Activated CD4-positive, alpha-beta memory T cell treated with anti-CD3 and anti-CD28 coated beads, Interleukin-2, amount 10 ng/mL, durations not matched to agents 7 days and 5 days (primary cell): ENCODE measurements at places on chromosomes 5 and 9. TPM values are rescaled to one million over a fixed set of nuclear protein-coding genes. Genes with fewer than 3 reads are reported as not detected.

Gene IL13
- 32.9 TPM for total RNA-seq

Gene TTC39B
- 27.5 TPM for total RNA-seq

Gene SV2C
- 0.33 TPM for total RNA-seq

Gene NOXA1
- 0.73 TPM for total RNA-seq

Gene UBE2QL1
- 0.10 TPM for total RNA-seq

Gene LHX2
- not detected for total RNA-seq

Gene NRG2
- not detected for total RNA-seq

Gene CFAP77
- total RNA-seq: not detected

Gene PCDHGB2
- 0.23 TPM for total RNA-seq

Gene EXD3
- total RNA-seq: 18.1 TPM

Gene SPATA9
- not detected for total RNA-seq

Gene GABRA1
- total RNA-seq: not detected

Gene DMGDH
- total RNA-seq: 0.23 TPM

Gene IL17B
- not detected for total RNA-seq

Gene FABP6
- total RNA-seq: not detected

Gene FAXDC2
- not detected for total RNA-seq

Gene ROR2
- 2.1 TPM for total RNA-seq

Gene SCGB3A2
- not detected for total RNA-seq

Gene NME5
- total RNA-seq: not detected

Gene WNT8A
- not detected for total RNA-seq

Gene TICAM2
- total RNA-seq: 1.8 TPM

Gene SMIM33
- 2.0 TPM for total RNA-seq

Gene ZER1
- 24.4 TPM for total RNA-seq

Gene SNCB
- not detected for total RNA-seq

Gene CCNO
- 0.15 TPM for total RNA-seq

Gene OR1Q1
- total RNA-seq: not detected

Gene PCDHGA1
- total RNA-seq: 0.05 TPM
